ENCODE measurements at places on chromosomes 5 and 9. TPM values are rescaled to one million over a fixed set of nuclear protein-coding genes. Genes with fewer than 3 reads are reported as not detected.

Gene PALM2AKAP2
- total RNA-seq, result 6.2 TPM

Gene EPB41L4B
- 16.1 TPM for total RNA-seq

Gene MARVELD2
- 20.6 TPM for total RNA-seq

Gene TXNDC8
- not detected for total RNA-seq

Gene THBS4
- not detected for total RNA-seq

DNA sequence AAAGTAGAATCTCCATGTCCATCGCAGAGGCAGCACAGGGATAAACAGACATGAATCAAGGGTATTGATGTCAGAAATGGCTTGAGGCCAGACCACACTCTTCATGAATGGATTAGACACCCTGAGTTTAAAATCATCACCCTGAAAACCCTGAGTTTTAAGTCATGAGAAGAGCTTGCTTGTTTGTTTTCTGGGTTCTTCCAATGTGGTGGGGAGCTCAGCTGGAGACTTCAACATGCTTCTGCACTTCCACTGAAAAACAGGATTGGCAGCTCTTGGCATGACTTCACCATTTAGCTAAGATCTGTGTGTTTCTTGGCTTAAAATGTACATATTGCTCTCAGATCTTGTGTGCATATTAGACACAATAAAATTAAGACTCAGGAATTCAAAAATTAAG is 9.8 kb downstream of the GCNT4 start:
- no peak for DNase-seq

- peak; percentile 16 for DNase-seq
Observed at GRCh38 chr9:127346584-127346983, 50.4 kb upstream of the SLC2A8 start.

- DNase-seq, result no peak
Observed at GRCh38 chr5:41368158-41368557, 142.2 kb downstream of the PLCXD3 start.

DNA sequence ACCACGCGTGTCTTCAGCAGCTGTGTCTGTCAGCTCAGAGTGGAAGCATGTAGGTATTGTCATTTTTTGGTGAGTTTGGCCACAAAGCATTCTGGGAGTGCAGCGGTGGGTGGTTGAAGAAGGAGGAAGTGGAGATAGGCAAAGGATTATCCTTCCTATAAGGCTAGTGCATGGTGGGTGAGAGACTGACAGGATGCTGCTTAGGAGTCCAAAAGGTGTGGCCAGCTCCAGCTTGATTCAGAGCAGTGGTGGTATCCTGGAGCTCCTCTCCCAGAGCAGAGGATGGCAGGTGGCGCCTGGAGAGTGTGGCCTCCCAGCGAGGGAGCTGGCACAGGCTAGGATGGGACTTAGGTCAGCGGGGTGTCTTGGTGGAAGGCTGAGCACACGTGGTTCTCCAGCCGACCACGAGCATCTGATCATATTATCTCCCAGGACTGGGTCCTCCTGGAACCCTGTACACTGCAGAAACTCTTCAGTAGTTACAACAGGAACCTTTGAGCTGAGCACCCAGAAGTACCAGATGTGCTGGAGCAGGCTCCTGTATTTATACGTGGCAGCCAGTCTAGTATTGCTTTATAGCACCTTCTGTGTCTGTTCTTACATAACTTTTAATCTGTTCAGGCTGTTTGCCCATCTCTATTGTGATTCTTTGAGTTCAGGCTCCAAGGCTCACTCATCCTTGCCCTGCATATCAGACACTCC is 29.6 kb downstream of the MAML1 start:
- peak; percentile 33 for DNase-seq

DNA sequence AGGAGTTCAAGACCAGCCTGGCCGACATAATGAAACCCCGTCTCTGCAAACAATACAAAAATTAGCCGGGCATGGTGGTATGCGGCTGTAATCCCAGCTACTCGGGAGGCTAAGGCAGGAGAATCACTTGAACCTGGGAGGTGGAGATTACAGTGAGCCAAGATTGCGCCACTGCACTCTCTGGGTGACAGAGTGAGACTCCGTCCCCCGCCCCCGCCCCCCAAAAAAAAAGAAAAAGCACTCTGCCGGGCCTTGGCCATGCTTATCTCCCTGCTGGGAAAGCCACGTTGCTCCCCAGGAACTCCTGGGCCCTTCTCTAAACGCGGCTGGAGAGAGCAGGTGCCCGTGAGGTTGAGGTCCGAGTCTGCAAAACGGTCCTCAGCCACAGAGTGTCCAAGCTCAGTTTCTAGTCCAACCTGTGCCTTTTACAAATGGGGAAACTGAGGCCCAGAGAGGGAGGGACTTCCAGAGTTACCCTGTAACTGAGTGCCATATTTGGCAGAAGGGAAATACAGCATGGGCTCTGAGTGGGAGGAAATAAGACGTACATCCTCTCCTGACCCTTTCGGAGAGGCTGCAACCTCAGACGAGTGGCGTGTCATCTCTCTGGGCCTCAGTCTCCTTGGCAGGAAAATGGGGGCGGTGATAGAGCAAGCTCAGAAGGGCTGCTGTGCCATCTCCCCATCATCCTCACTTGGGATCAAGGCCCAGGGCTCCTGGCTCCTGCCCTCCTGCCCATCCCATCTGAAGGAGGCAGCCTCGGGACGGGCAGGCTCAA is 6.6 kb upstream of the PHYHD1 start:
- DNase-seq, result no peak

DNA sequence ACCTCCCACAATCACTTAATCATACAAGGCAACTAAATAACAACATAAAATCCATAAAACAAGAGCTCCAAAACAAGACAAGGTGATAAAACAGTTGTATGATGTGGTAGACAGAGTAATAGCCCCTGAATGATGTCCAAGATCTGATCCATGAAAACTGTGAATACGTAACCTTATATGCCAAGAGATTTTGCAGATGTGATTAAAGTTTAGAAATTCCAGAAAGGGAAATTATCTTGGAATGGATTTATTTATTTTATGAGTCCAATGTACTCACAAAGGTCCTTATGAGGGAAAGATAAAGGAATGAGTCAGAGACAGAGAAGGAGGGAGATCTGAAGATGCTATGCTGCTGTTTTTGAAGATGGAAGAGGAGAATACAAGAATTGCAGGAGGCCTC is 1775.7 kb upstream of the C9orf72 start:
- no peak for DNase-seq

GRCh38 chr9:131839281-131840084 is 99.6 kb upstream of the RAPGEF1 start:
- DNase-seq, result peak; percentile 29

All from stomach (tissue), 19 donors.